Thoracic aorta (tissue), 2 donors: ENCODE measurements at places on chromosomes 1 and 21.

GRCh38 chr1:52238474-52238873 lies 96.6 kb downstream of the ZFYVE9 start:
- DNase-seq: no peak

GRCh38 chr21:45409466-45410150 lies 4.6 kb downstream of the COL18A1 start:
- no peak for DNase-seq

- no peak for DNase-seq
Observed at GRCh38 chr1:9891207-9891606, 18.9 kb downstream of the CTNNBIP1 start.

- no peak for DNase-seq
Observed at GRCh38 chr1:7375329-7375728, 395.8 kb upstream of the VAMP3 start.

DNA sequence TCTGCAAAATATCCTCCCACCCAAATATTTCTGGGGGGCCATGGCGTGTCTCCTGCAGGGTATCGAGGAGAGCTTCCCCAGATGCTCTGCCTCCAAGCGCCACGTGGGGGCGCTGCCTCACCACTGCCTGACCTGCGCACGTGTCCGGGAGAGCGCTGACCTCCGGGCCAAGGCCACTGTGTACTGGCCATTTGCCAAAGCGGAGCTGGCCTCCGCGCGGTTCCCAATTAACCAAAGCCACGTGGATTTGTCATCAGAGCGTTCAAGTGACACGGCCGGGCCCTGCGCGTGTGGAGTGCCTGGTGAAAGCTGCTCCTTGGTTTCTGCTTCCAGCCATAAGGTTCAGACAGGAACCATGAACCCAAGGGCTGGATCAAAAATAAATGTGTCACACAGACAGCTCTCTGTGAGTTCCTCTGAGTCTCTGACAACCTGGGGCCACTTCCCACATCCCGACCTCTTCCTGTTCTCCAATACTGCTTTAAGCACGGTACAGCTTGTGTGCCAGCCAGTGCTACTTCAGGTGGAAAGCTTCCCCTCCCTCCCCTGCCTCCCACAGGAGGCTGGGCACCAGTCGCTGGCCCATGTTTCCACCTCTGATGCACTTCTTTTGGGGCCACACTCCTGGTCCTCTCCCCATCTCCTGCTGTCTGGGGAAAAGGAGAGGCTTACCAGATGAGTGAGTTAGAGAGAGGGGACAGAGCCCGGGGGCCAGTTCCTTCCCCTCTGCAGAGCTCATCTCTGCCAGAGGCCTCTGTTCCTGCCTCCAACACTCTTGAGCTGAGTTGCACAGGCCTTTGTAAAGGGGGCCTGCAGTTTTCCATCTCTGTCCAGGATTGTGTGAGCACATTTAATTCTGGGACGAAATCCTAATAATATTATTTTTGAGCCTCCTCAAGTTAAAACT lies 26.1 kb downstream of the ZP4 start:
- DNase-seq: peak; percentile 16
